Immature natural killer cell (primary cell): ENCODE measurements at places on chromosomes 7 and 10. TPM values are rescaled to one million over a fixed set of nuclear protein-coding genes. Genes with fewer than 3 reads are reported as not detected.

- peak; percentile 92 for DNase-seq
Observed at GRCh38 chr7:93231799-93232672, at the start of gene VPS50. TSS of gene VPS50 (plus strand) at chr7:93232366. CDS start at chr7:93232468, 102 bp downstream.

GRCh38 chr10:128766915-128767314, 640.7 kb upstream of the MKI67 start:
- no peak for DNase-seq

GRCh38 chr7:55489552-55489951, 82.8 kb downstream of the VOPP1 start:
- DNase-seq, result no peak

DNA sequence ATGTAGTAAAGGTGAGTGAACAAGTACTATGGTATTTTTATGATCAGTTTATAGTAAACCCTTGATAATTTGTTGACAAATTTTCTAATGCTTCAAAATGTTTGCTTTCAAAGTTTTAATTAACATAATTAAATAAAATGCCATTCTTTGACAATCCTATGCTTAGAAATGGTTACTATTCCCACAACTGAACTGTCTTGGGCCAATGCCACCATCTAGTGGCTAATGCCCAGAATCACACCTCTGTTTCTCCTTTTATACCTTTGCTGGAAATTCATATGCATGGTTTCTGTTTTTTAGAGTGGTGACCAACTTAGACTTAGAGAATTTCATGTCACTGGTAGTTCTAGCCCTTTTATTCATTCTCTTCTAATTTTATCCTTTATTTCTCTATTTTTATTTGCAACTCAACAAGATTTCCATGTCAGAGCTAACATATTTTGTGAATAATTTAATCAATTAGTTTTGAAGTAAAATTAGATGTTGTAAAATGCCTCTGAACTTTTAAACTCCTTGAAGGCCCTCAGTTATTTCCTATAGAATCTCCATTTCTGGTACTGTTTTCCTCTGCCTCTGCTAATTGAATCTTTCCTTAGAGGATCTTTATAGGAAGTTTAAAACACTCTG, 31.1 kb downstream of the PCGF5 start:
- peak; percentile 60 for DNase-seq

- DNase-seq, result no peak
Observed at GRCh38 chr7:24406053-24406788, 122.2 kb downstream of the NPY start.

DNA sequence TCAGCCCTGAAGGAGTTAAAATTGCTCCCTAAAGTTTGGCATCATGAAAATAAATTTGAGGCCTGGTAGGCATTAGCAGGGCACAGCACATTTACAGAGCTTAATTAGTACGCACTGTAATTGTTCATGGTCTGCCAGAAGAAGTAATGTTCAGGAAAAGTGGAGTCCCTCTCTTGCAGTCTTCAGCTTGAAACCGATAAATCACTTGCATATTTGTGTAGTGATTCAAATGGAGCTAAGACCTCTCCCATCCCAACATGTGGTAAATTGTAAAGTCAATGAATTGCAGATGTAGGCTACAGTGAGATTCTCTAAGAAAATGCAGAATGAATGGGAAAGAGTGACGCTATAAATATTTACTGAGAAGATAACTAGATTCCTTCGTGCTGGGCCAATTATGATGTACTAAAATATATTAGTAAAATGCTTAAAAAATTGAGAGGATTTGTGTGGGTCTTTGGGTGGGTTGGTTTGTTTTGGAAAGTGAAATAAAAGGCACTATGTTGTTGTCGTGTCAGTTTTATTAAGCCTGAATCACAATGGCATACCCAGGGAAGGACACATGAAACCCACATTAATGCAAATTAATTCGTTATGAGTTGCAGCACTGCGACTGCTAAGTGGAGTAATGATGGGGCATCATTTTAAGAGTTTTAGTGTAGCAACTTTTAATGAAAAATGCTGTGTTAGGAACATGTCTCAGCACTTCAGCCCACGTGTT, 8.4 kb downstream of the TCF7L2 start:
- no peak for DNase-seq

The CNPY1 gene
- polyA plus RNA-seq, result not detected
